Hematopoietic multipotent progenitor cell treated with erythropoietin and hydrocortisone succinate and interleukin-3 and kit ligand, for 8 days (in vitro differentiated cells): ENCODE measurements at places on chromosomes 11 and 22.
A peak's percentile ranks its signal among the peaks of the same experiment; 100 is the strongest.

DNA sequence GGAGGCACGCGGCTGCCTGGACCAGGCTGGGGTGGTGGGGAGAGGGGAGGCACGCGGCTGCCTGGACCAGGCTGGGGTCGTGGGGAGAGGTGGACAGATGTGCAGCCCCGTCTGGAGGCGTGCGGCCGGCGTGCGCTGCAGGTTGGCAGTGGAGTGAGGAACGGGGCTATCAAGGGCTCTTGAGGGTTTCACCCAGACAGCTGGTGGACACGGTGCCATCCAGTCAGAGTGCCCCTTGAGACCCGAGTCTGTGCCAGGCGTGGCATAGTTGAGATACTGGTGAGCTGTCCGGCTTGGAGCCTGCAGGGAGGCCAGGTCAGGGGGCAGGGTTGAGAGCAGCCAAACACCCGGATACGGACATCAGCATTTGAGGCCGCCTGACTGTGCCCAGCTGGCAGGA lies 1.5 kb upstream of the GRAMD4 start:
- DNase-seq: no peak

GRCh38 chr11:70377645-70378044 lies 20.7 kb upstream of the CTTN start:
- no peak for DNase-seq

DNA sequence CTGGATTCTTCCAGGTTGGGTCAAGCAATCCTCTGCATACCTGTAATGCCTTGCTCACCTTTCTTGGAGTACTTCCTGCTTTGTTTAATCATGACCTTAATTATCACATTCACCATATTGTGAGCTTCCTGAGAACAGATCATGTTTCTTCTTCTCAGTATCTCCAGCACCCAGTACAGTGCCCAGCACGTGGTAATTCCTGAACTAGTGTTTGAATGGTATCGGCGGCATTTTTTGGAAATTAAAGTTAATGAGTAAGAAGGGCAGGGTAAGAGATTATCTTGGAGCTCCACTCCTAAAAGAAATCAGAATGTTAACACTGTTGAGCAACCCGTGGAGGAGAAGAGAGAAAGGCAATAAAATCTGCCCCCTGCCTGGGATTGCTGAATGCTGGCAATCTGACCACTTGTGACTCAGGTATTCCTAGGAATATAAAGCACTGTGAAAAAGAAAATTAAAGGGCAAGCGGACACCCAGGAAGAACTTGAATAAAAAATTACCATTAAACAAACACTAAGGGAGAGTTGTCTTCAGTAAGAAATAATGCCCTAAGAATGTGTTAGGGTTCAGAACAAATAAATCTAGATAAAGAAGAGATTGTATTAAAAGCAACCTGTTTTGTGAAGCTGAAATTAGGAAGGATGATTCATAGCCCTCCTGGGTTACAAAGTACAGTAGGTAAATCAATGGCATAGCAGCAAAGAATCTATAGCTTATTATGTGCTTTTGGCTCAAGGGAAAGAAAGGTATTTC lies 92.9 kb downstream of the PDHX start:
- DNase-seq: no peak

- DNase-seq: no peak
Measured at GRCh38 chr22:50178871-50179869, 6.5 kb upstream of the TRABD start.

DNA sequence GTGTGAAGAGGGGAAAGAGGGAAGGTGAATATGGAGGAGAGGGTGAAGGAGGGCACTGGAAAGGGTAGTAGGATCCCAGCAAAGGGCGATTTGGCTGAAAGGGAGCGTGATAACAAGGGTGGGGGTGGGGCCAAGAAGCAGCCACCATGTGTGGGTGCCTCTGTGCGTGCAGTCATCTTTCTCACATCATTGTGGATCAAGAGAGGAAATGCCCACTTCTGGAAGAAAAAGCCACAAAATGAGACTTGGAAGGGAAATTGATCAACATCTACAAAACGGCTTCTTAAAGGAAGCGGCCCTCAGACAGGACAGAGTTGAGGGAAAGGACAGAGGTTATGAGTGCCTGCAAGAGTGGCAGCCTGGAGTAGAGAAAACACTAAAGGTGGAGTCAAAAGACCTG lies 1.2 kb upstream of the CXCR5 start:
- peak; percentile 5 for DNase-seq

- no peak for DNase-seq
Measured at GRCh38 chr11:116326146-116326545, 446.6 kb downstream of the BUD13 start.
